ENCODE measurements at places on chromosomes 12 and 14.

- DNase-seq, result no peak
Observed at GRCh38 chr14:32578181-32578580, 249.1 kb downstream of the AKAP6 start.

DNA sequence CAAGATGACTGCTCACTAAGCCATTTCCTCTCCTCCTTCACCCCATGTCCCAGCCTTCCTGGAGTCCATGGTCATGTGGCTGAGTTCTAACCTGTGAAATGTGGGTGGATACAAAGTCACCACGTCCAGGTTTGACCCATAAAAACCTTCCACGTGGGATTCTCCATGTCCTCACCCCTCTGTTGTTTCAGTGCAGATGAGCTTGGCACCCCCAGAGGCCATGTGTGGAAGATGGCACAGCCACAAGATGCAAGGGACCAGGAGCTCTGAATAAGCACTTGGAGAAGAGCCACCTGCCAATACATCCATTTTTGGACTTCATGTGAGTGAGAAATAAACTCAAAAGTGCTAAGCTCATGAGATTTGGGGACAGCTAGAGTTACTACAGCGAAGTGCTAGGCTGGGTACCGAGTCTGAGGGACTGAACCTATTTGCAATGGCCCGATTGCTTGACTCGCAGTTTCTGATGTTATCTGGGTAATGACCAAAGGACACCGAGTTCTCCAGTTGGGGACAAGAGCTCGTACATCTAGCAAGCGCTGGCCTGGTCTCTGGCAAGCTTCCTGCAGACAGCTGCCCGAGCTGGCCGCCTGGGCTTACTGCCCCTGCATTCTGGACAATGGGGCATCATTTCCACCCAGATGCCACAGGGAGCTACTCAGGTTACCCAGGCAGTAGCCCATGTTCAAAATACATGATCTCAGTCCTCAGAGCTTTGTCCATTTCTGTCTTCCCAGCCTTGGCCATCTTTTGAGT lies 7.7 kb upstream of the SLC24A4 start:
- no peak for DNase-seq

GRCh38 chr12:120984351-120984898 lies 6.1 kb downstream of the HNF1A start:
- no peak for DNase-seq

GRCh38 chr12:15800278-15800677 lies 11.1 kb upstream of the EPS8 start:
- no peak for DNase-seq

- DNase-seq, result no peak
Observed at GRCh38 chr14:73674986-73675385, 30.2 kb downstream of the DNAL1 start.

GRCh38 chr12:121781484-121781997 lies 11.9 kb downstream of the RHOF start:
- no peak for DNase-seq

- no peak for DNase-seq
Observed at GRCh38 chr12:33589576-33590114, 150.0 kb upstream of the SYT10 start.

GRCh38 chr12:18468246-18469075 lies 207.1 kb downstream of the PIK3C2G start:
- DNase-seq, result no peak

DNA sequence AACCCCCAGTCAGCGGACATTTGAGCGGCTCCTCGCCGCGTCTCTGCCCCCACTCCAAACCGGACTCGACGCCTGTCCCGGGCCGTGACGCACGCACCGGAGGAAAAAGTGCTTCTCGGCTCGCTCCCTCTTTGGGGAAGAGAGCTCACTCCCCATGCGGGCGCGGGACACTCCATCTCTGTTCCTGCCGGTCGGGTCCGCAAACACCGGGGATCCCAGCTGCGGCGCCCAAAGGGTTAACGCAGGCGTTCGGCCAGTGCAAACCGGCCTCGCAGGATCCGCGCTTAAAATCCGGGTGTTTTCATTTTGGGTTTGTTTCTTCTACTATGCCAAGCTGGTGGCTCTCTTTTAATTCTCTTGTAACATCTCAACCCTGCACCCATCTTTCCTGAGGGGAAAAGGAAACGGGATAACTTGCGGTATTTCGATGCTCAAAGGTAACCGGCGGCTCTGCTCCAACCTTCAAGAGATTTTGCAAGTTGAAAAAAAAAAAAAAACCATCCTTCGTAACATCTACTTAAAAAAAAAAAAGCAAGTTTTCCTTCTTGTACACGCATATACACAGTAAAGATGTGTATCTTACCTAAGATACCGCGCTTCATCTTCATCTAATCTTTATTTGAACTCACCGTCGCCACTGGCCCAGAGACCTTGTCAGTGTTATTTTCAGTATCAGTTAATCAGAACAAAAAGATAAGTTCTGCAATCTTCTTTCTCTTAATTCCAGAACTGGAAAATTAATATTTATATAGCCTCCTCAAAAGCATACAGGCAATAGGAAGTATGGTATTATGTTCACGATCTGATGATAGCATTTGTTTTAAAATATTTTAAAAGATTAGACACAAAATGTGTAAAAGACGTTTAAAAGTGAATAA lies 1.6 kb upstream of the ATP2B1 start:
- DNase-seq, result no peak

DNA sequence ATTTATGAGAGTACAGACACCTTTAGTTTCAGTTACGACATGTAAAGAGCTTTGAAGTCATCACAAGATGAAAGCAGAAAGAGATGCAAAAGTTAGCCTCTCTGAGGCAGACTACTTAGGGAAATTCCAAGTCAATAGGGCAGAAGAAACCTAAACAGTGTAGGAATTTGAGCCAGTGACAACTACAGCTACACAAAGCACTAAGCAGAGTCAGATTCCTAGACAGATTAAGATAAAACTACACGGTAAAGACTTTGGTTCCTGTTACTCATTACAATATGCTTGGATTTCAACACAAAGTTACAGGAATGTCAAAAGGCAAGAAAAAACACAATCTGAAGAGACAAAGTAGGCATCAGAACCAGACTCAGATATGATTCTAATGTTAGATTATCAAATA lies 1302.3 kb downstream of the FSCB start:
- no peak for DNase-seq

DNA sequence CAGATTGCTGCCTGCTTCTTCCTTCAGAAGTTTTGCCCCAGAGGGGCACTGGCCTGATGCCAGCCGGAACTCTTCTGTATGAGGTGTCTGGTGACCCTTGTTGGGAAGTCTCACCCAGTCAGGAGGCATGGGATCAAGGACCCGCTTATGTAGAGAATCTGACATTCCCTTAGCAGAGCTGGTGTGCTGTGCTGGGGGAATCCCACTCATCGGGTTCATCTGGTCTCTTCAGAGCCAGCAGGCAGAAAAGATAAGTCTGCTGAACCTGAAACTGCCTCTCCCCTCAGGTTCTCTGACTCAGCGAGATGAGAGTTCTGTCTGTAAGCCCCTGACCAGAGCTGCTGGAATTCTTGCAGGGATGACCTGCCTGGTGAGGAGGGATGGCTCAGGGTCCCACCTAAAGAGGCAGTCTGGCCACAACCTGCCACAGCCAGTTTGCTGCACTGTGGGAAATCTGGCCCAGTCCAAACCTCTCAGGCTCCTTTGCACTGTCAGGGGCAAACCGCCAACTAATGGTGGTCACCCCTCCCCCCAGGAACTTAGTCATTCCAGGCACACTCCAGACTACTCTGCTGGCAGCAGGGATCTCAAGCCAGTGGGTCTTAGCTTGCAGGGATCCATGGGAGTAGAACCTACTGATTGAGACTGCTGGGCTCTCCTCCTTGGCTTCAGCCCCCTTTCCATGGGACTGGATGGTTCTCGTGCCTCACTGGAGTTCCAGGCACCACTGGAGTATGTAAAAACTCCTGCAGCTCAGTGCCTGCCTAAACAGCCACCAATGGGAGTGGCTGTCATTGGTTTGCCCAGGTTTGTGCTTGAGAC lies 4.1 kb downstream of the CLEC2D start:
- no peak for DNase-seq

- DNase-seq, result no peak
Observed at GRCh38 chr14:97277711-97278110, 480.5 kb downstream of the VRK1 start.

DNA sequence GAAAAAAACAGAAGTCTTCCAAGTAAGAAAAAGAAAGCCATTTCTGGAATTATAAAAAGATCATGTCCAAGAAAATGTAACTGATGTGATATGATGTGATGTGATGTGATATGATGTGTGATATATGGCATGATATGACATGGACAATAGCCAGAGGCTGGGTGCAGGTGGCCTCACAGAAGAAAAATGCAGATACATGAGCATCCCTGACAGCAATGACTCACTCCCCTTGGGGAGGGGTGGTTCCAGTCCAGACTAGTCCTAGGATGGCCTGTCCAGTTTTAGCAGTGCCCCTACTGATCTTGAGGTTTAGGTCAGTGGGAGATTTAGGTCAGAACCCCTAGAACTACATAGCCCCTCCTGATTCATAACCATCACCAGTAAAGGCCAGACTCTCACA lies 3.5 kb upstream of the RHOJ start:
- no peak for DNase-seq

DNA sequence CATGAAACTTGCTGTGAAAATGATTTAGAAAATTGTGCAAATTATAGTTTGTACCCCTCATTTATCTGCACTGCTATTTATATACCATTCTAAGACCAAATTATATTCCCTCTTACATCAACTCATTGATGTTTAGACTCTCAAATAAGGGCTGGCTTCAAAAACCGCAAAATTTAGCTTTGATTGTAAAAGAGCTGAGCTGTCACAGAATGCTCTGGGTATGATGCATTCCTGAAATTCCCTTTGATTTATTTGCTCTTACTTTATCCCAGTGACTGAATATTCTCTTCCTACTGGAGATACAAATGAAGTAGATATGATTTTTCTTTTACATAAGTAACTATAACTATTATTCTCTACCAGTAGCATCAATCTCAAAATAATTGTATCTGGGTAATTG lies 78.0 kb upstream of the TMTC2 start:
- DNase-seq, result no peak

GRCh38 chr12:78035901-78036606 lies 205.4 kb downstream of the NAV3 start:
- DNase-seq, result no peak
